ENCODE measurements at places on chromosomes 11 and 22.

DNA sequence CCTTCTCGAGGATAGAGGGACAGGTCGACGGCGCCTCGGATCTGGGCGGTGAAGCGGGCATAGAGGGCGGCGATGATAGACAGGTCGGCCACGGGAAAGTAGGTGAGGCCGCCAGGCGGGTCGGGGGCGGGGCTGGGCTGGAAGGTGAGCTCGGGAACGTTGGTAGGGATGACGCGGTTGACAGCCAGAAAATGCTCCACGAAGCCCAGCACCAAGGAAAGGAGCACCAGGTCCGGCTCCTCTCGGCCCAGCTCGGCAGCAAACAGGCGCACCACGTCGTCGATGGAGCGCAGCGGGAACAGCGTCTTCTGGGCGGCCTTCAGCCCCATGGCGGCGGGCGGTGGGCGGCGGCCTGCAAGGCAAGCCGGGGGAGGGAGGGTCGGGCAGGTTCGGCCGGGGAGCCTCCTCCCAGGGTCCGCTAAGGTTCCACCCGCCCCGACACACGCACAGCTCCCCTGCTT is 540 bp downstream of the MEN1 start:
- DNase-seq: peak; percentile 10

DNA sequence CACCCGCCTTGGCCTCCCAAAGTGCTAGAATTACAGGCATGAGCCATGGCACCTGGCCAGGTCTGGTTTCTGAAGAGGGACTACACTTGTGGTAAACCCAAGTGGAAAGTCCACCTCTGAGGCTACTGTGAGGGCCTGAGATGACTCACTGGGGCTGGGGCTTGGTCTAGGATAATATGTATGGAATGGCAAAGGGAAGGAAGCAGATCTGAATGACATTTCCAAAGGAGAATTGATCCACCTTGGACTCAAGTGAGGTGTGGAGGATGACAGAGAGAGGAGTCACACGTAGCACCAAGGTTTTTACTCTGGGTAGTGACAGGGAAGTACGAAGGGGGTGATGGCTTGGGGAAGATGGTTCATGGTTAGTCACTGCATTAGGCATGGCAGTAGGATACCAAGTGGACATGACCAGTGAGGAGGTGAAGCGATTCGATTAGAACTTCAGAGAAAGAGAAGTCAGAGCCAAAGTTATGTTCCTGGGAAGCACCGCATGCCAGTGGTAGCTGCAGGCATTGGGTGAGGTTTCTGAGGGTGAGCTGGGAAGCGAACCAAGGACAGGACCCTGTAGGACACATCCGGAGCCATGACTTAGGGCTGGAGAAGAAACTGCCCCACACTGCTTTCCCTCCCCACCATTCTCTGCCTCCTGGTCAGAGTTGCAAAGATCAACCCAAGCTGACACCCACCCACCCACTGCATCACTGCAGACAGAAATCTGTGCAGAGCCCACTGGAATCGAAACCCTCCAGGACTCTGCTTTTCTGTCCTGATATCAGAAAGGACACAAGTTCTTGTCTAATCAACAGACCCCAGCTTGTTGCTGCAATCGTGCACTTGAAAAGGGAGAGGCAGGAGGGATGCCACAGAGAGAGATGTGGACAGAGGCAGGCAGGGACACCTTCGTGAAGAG is 13.0 kb upstream of the BCL9L start:
- peak; percentile 66 for DNase-seq

DNA sequence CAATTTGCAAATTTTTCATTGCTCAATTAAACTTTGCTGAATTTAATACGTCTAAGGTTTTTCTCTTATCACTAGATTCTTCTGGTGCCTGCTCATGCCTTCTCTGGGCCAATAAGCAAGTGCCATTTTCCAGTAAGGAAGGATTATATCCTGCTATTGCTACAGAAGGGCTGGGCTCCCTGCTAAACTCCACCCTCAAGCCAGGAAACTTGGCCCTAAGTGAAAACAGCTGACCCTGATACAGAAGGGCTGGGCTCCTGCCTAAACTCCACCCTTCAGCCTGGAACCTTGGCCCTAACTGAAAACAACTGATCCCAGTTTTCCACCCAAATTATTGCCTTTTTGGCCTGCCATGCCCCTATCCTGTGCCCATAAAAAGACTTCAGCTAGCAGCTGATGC is 385.3 kb downstream of the DYNC2H1 start:
- peak; percentile 34 for DNase-seq

DNA sequence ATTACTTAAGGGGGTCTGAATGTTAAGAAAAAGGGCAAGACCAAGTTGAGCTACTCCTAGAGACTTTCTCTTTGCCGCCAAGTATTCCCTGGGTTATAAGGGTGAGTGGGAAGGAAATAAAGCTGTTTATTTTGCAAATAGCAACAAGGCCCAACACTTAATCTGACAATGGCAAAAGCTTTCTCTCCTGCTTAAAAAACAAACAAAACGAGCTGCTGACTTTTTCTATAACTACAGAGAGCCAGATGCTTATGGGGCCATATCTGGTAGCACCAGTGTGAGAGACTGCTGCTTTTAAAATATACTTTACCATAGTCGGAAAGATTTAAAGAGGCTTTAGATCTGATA is 2.3 kb upstream of the KDM2A start:
- DNase-seq: no peak

- DNase-seq: peak; percentile 32
These were observed 50.3 kb downstream of the TRIOBP start for GRCh38 chr22:37747080-37747714.

GRCh38 chr22:46417769-46418168 is 82.3 kb downstream of the TRMU start:
- no peak for DNase-seq

DNA sequence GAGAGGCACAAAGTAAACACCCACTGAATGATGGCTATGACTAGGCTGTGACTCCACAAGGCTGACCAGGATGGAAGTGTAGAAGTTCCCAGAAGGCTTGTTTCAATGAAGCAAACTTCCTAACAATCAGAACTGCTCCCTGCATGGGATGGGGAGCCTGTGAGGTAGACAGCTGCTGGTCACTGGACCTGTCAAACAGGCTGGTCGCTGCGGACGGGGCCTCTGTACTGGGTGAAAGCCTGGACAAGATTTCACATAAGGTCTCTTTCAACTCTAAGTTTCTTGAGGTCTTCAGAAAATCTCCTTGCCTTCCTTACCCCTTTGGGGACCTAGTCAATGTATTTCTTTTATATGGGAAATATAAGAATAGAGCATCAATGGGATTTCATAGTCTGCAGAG is 438.2 kb downstream of the BUD13 start:
- DNase-seq: no peak

DNA sequence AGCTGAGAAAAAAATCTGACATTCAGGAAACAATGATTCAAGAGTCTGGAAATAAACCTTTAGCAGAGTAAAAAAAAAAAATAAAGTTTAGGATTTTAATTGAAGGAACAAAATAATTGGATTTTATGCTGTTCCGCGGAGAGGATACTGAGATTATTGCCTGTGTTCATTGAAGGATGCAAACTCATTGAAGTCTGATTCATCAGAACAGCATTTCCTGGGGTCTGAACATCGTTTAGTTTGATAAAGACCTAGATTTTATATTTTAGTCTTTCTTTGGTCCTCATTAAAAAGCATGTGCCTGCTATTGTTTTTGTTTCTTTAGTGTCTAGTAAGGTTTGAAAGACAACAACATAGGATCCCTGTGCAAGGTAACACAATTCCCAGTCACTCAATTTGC is 4.5 kb downstream of the TLCD5 start:
- DNase-seq: no peak

Measured in AG08395 (cell line).